A673 (cell line): ENCODE measurements at places on chromosomes 2 and 18.

DNA sequence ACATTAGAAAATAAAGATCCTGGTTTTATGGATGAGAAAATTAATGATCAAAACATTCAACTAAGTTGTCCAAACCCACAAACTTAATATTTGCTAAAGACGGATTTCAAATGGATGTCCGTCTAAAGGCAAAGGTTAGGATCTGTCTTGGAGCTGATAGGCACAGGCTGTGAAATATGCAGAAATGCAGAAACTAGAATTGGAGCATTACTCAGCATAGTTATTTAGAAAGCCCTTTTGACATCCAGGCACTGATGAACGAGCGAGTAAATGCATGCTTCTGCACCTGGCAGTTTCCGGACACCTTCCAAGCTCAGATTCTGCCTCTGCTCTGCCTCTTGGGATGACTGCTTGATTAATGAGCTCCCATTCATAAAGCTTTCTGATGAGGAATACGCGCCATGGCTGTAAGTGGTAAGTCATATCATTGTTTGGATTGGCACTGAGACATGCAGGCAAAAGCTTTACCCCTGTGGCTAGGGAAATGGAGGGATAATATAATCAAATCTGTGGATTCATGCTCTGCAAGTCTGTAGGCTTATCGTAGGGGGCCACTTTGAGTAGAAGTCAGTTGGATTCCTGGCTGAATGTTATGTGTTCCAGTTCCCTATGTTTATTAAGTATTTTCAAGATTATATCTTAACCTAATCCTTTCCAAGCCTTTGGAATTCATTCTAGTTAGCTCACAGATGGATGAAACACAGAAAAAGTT, 2176.3 kb upstream of the CELF4 start:
- H3K4me1 ChIP-seq, result peaks cover 6% of the 10 kb centered on the region
- H3K27ac ChIP-seq, result no peak overlapping the region
- H3K4me3 ChIP-seq, result no peak overlapping the region
- no peaks in the 10 kb centered on the region for H3K27me3 ChIP-seq
- DNase-seq, result peak; percentile 37
- H3K36me3 ChIP-seq, result no peaks in the 10 kb centered on the region

- H3K4me1 ChIP-seq, result peaks cover 29% of the 10 kb centered on the region
- no peaks in the 10 kb centered on the region for H3K27me3 ChIP-seq
- peak overlapping the region; percentile 72 for H3K27ac ChIP-seq
- peak; percentile 75 for DNase-seq
- peak overlapping the region; percentile 57 for H3K4me3 ChIP-seq
Observed at GRCh38 chr2:144524118-144525009, 4.4 kb upstream of the ZEB2 start.

DNA sequence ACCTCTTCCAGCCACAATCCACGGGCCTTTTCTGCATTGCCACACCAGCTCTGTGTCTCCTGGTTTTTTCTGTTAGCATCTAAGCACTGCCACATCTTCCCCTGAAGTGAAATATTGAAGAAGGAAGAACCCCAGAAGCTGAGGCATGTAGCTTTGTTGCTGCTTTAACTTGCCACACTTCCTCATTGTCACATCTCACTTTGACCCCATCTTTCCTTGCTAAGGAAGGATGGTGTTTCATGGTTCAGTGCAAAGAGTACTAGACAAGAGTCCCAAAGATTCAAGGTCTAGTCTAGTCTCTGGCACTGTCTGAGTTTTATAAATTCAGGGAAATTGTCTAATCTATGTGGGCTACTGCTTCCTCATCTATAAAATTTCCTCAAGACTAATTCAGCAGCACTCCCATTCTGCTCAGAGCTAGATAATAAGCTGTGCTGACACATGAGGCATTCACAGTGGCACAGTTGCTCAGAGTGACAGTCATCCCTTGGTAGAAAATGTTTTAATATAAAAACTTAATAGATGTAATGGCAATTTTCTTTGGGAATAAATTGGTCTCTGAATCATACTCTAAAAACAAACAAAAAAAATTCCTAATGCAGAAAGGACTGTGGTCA, 483.0 kb upstream of the ID2 start:
- H3K27ac ChIP-seq, result no peak overlapping the region
- no peaks in the 10 kb centered on the region for H3K27me3 ChIP-seq
- no peaks in the 10 kb centered on the region for H3K4me1 ChIP-seq
- no peak overlapping the region for H3K4me3 ChIP-seq
- DNase-seq, result no peak

GRCh38 chr2:23211987-23212583, 172.9 kb upstream of the KLHL29 start:
- H3K36me3 ChIP-seq, result no peaks in the 10 kb centered on the region
- no peak for DNase-seq
- no peak overlapping the region for H3K4me3 ChIP-seq

DNA sequence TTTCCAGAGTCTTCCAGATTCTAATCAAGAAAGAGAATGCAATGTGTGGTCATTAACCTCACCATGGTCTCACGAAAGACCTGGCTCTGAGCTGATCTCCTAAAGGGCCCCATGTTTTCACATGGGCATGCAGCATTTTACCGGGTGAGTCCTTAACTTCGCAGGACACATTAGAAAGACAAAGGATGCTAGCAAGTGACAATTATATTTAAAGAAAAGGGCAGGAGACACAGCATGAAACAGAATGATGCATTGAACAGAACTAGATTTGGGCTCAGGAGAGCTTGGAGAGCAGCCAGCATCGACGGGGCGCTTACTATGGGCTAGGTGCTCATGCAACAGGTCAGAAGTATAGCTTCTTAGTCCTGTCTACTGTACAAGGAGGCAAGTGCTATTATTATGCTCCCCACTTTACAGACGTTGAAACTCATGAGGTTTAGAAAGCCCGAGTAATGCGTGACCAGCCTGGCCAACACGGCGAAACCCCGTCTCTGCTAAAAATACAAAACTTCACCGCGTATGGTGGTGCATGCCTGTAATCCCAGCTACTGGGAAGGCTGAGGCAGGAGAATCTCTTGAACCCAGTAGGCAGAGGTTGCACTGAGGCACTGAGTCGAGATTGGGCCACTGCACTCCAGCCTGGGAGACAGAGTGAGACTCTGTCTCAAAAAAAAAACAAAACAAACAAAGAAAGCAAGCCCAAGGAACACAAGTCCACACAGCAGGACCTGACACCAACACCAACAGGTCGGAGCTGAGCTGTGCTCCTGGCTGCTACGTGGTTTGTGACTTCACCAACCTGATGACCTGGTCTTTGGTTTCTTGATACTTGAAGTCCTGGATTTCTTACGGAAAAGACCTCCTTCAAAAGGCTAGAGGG, 16.1 kb downstream of the MBP start:
- H3K4me1 ChIP-seq, result no peaks in the 10 kb centered on the region
- H3K27me3 ChIP-seq, result no peaks in the 10 kb centered on the region
- no peak for DNase-seq
- no peak overlapping the region for H3K4me3 ChIP-seq
- H3K27ac ChIP-seq, result no peak overlapping the region

DNA sequence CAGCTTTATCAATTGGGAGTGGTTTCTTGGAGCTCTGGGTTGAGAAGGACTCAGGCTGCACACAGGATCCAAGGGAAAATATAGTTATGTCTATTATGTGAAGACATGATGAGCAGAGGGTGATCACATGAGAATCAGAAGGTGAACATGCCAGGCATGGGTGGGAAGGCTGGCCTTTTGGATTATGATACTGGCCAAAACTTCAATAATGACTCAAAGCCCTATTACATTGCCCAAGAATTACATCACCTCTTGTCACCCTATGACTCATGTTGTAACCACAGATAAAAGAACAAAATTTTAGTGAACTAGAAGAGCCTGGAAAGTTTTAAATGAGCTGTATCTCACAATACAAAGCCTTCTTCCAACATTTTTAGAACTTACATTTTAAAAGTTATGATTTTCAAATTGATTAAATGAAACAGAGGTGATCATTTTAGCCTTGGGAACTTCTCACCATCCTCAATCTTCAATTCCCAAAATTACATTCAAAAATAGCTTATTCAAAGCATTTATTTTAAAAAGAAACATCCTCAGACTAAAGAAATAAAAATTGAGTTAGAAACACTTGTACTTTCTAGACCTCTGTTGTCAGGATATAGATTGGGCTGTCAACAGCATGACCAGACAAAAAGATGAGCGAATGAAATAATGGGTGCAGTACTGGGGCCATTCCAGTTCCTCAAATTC, 428.3 kb downstream of the MBD2 start:
- H3K27ac ChIP-seq, result no peak overlapping the region

DNA sequence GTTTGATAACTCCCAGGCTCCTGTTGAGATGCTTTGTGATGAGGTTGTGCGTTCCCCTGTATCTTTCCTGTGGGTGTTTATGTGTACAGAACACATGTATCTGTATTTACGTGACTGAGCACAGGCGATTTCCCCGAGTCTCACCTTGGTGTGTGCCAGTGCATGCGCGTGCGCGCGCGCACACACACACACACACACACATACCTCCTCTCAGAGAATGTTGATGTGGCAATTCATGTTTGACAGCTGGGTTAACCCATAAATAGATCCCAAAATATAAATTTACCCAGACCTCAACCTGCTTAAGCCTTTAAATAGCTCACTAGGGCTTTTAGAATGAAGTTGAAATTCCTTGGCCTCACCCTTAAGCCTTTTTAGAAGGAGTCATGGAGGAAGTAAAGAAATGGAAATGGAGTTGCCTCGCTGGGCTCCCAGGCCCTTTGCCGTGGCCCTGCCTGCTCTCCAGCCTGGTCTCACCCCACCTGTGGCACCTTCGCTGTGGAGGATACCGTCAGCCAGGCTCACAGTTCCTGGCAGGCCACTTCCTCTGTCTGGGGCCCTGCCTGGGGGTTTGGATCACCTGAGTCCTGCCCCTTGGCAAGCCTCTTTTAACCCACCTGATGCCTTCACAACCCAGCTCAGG, 20.3 kb downstream of the AGAP1 start:
- H3K36me3 ChIP-seq, result no peaks in the 10 kb centered on the region
- no peak overlapping the region for H3K4me3 ChIP-seq
- H3K27ac ChIP-seq, result no peak overlapping the region
- no peaks in the 10 kb centered on the region for H3K27me3 ChIP-seq

- DNase-seq, result peak; percentile 82
- no peaks in the 10 kb centered on the region for H3K36me3 ChIP-seq
Observed at GRCh38 chr2:128304715-128305554, 13.7 kb downstream of the HS6ST1 start.

DNA sequence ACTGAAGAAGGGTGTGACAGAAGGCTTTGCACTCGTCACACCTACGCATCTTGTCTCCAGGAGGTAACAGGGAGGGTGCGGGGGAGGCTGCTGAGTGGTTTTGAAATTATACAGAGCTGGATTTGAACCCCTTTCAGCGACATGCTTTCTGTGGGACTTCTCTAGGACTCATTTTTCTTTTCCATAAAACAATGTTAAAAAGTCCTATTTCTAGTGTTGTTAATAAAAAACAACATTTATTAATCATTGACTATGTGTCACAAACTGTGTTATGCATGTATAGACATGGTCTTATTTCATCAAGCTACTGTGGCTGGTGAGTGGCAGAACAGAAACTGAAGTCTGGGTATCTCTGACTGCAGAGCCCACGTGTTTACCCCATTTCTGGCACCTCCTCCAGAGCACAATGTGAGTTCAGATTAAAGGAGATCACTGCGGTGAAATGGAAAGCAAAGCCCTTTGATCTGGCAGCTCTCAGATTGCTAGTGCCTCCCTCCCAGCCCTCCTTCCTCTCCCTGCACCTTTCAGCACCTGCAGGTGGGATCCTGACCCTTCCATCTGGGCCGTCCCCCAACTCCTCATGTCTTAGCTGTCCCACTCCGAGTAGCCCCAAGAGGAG, 315.5 kb upstream of the MYT1L start:
- H3K4me3 ChIP-seq, result no peak overlapping the region
- DNase-seq, result no peak
- no peaks in the 10 kb centered on the region for H3K4me1 ChIP-seq
- H3K27me3 ChIP-seq, result no peaks in the 10 kb centered on the region

- no peak for DNase-seq
- H3K27me3 ChIP-seq, result peaks cover 7% of the 10 kb centered on the region
- no peaks in the 10 kb centered on the region for H3K4me1 ChIP-seq
- no peak overlapping the region for H3K27ac ChIP-seq
Observed at GRCh38 chr2:237326266-237327171, 87.4 kb downstream of the COL6A3 start.

- H3K36me3 ChIP-seq, result no peaks in the 10 kb centered on the region
- H3K27me3 ChIP-seq, result no peaks in the 10 kb centered on the region
- DNase-seq, result no peak
- H3K27ac ChIP-seq, result no peak overlapping the region
Observed at GRCh38 chr2:194802589-194802988, 854.4 kb upstream of the SLC39A10 start.

GRCh38 chr2:105578166-105578565, 166.5 kb upstream of the NCK2 start:
- H3K27me3 ChIP-seq, result peaks cover 15% of the 10 kb centered on the region
- H3K4me1 ChIP-seq, result no peaks in the 10 kb centered on the region
- DNase-seq, result no peak
- H3K36me3 ChIP-seq, result no peaks in the 10 kb centered on the region

DNA sequence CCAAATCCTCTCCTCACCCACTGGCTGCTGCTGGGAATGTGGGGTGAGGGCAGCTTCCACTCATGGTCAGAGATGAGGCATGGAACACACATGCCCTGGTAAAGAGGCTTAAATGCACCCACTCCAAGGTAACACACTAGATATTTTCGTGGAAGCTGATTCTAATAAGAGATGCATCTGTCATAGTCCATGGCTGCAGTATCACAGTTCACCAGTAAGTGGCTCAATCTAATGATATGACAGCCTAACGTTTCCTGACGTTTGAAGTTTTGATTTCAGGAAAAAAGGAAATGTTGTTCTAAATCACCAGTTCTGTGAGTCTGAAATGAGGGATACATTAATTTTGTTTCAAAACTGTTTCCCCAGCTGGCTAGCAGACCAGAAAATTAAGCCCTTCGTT, 38.2 kb downstream of the LCT start:
- DNase-seq, result peak; percentile 20
- no peak overlapping the region for H3K4me3 ChIP-seq
- no peaks in the 10 kb centered on the region for H3K4me1 ChIP-seq
- no peak overlapping the region for H3K27ac ChIP-seq
- no peaks in the 10 kb centered on the region for H3K36me3 ChIP-seq

DNA sequence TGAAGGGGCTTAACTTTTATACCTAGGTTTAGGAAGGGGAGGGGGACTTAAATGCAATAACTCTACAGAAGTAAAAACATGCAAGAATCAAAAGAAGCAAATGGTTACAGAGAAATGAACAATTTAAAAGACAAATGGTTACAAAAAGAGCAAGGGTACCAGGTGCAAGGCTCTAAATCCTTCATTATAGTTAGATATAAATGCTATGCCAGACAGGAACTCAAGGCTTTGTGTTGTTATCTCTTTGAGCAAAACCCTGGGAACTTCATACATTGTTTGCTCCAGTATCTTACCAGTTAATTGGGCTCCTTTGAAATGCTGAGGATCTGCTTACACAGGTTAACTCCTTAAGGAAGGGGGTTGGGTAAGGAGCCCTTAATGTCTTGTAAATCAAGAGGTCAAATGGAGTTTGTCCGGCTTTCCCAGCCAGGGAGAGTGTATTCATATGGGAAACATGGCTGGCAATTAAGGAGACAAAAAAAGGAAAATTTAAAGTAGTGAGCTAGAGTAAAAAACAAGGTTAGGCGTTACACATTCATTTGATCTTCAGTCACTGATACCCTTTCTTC, 347.5 kb downstream of the CELF4 start:
- H3K4me1 ChIP-seq, result no peaks in the 10 kb centered on the region
- H3K27me3 ChIP-seq, result no peaks in the 10 kb centered on the region
- H3K27ac ChIP-seq, result no peak overlapping the region
- no peaks in the 10 kb centered on the region for H3K36me3 ChIP-seq
- H3K4me3 ChIP-seq, result no peak overlapping the region
